ENCODE measurements at places on chromosomes 2 and 18. TPM values are rescaled to one million over a fixed set of nuclear protein-coding genes. Genes with fewer than 3 reads are reported as not detected.

The ELOA2 gene
- total RNA-seq: not detected

The CNTNAP5 gene
- total RNA-seq: not detected

The MAP2 gene
- not detected for total RNA-seq

The LRATD1 gene
- total RNA-seq: not detected

The G6PC2 gene
- total RNA-seq: not detected

The ZBTB7C gene
- not detected for total RNA-seq

The CHMP3 gene
- total RNA-seq: 102 TPM

The TMEM247 gene
- total RNA-seq: not detected

The VAMP5 gene
- total RNA-seq: 37.0 TPM

The ST6GAL2 gene
- not detected for total RNA-seq

The CDH19 gene
- total RNA-seq: not detected

The DTNB gene
- total RNA-seq: 32.8 TPM

The AOX1 gene
- total RNA-seq: not detected

The GNLY gene
- total RNA-seq: 5.9 TPM

The TEX44 gene
- total RNA-seq: not detected

The GLI2 gene
- total RNA-seq: not detected

The ZNF385B gene
- not detected for total RNA-seq

The RPRM gene
- total RNA-seq: not detected

The INHBB gene
- not detected for total RNA-seq

The RNF103 gene
- total RNA-seq: 55.6 TPM

The EFR3B gene
- total RNA-seq: not detected

The REEP1 gene
- 0.36 TPM for total RNA-seq

The LRRTM4 gene
- total RNA-seq: not detected

The WDCP gene
- total RNA-seq: 5.0 TPM

The SLC35F6 gene
- 19.9 TPM for total RNA-seq

The FOXD4L1 gene
- 0.46 TPM for total RNA-seq

The MOCOS gene
- 0.18 TPM for total RNA-seq

The CROCC2 gene
- not detected for total RNA-seq

The ARHGEF4 gene
- total RNA-seq: not detected

The OLA1 gene
- total RNA-seq: 35.3 TPM

The TGIF1 gene
- 63.6 TPM for total RNA-seq

The ASXL3 gene
- not detected for total RNA-seq

The POTEJ gene
- not detected for total RNA-seq

The POTEI gene
- total RNA-seq: not detected

The PROM2 gene
- 0.53 TPM for total RNA-seq

The SERPINB4 gene
- not detected for total RNA-seq

The KCNK3 gene
- not detected for total RNA-seq

The PDK1 gene
- 63.7 TPM for total RNA-seq

The ADD2 gene
- 7.3 TPM for total RNA-seq

The AKAIN1 gene
- not detected for total RNA-seq

The VWC2L gene
- not detected for total RNA-seq

The ABCB11 gene
- total RNA-seq: not detected

The SERPINB2 gene
- 4.8 TPM for total RNA-seq

The RUFY4 gene
- 1.4 TPM for total RNA-seq

The CPLX4 gene
- not detected for total RNA-seq

The C2orf92 gene
- total RNA-seq: 15.0 TPM

The FBXO48 gene
- total RNA-seq: 5.3 TPM

The SULT6B1 gene
- not detected for total RNA-seq

The GPR45 gene
- total RNA-seq: not detected

The CACNB4 gene
- 0.58 TPM for total RNA-seq

The IL1A gene
- total RNA-seq: 1.6 TPM

The TBR1 gene
- total RNA-seq: not detected

The CRYGD gene
- not detected for total RNA-seq

The PTPRN gene
- total RNA-seq: not detected

The MAB21L4 gene
- total RNA-seq: not detected

The INPP5D gene
- total RNA-seq: 232 TPM

The REG3G gene
- total RNA-seq: not detected

All from naive thymus-derived CD4-positive, alpha-beta T cell (primary cell).